ENCODE measurements at places on chromosomes 5 and 9.
A peak's percentile ranks its signal among the peaks of the same experiment; 100 is the strongest.

DNA sequence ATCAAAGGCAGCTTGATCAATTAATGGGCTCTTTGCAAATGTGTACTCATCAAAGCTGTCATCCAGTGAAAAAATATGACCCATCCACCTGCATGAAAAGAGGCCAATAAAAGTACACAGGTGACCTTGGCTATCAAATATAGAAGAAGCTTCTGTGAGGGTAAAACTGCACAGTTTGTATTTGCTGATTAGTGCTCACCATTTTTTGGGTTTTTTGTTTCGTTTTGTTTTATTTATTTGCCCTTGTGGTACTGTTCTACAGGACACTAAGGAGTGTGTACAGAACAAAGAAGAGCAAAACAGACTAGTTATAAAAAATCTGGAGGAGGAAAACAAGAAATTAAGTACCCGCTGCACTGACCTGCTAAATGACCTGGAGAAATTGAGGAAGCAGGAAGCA is 101.3 kb downstream of the CNTLN start:
- no peak for DNase-seq

DNA sequence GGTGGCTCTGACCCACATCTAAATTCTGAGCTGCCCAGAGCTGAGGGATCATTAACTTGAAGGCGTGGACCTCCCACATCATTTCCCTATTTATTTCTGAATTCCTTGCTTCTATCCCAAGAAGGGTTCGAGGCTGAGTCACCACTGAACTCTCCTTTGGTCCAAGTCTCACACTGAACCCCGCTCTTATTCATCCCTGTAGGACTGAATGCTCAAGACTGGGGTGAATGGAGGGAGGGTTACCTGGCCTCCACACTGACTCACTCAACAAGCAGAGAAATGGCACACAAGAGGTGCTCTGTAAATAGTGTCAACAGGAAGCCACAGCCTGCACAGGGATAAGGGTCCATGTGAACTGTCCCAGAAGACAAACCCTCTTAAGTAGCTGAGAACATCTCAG is 79.1 kb upstream of the FSTL4 start:
- DNase-seq, result no peak

DNA sequence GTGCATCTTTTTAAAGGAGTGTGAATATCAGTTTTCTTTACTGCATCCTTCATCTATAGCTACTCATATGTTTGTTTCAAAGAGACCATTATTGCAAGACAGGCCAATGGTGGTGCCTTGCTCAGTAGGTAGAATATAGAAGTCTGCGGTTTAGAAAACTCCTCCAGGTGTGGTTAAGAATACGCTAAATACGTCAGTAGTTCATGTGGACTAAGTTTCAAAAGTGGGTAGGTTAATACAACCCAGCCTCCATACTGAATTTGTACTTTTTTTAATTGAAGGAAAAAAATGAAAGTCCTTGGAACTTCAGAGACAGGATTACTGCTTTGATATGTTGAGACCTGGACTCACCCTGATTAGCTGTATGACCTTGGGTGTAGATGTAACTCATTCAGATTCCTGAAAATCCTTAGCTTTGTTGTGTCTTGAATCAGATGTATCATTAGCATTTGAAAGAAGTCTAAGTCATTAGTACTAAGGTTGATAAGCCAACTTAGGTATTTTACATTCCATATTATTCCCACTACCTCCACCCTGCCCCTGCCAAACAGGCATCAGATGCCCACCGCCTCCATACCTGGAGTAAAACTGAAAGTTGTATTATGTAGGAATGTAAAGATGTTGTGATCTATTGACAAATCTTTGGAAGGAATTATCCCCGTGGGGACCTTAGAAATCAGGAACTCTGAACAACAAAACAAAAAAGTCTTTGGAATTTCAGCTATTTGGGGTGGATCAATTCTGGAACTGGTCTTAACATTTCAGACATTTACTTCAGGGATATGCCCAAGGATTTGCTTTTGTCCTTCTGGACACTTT is 6.1 kb downstream of the BASP1 start:
- DNase-seq, result no peak

DNA sequence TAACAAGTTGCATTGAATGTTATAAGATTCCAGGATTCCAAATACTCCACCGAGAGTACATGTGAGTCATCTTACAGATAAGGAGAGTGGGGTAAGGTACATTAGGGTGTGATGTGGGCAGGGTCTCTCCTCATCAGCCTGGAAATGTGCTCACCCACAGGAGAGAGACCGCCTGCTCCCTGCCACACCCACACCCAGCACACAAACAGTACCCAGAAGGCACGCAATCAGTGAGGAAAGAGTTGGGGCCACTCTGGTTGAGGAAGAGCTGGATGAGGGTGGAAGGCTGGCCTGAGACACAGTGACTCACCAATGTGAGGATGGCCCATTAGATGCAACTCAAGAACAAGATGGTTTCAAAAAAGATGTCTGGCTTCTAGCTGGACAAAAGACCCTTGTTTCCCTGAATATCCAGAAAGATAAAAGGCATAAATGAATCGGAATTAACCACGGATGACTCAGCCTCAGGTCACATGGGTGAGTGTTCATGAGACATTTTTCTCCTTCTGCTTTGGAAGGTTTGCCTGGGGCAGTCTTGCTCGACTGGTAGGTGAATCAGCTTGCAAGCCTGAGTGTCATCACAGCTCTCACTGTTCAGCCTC is 51.1 kb upstream of the LHFPL2 start:
- no peak for DNase-seq

- DNase-seq, result no peak
Measured at GRCh38 chr9:26394025-26394424, 498.6 kb downstream of the CAAP1 start.

- no peak for DNase-seq
Measured at GRCh38 chr5:56480078-56480704, 247.1 kb upstream of the ANKRD55 start.

DNA sequence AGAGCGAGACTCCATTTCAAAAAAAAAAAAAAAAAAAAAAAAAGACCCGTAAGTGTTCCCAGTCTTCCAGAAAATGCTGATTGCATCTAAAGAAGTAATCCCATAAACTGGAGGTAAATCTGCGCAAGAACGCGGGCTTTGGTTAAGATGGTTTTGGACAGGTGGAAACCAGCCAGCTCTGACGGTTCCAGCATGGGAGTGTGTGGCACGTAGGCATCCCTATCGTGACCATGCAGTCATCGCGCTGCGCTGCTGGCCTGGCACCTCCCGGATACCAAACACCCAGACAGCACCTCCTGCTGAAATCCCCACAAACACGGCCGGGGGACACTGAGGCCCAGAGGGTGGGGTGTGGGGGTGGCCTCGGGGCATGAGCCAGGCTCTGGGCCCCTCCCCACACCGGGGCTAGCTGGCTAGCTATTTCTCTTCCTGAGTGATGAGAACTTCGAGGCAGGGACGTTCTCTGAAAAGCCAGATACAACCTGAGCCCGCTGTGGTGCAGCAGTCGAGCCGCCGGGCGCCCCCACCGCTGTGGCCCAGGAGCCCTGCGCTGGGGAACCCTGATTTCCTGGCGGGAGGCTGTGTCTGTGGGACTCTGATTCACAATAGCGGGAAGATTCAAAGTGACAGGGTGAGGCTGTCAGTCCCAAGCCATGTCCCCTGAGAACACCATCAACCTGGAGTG is 32.2 kb upstream of the NOTCH1 start:
- no peak for DNase-seq

GRCh38 chr9:93159601-93160471 is 24.1 kb upstream of the WNK2 start:
- peak; percentile 61 for DNase-seq

DNA sequence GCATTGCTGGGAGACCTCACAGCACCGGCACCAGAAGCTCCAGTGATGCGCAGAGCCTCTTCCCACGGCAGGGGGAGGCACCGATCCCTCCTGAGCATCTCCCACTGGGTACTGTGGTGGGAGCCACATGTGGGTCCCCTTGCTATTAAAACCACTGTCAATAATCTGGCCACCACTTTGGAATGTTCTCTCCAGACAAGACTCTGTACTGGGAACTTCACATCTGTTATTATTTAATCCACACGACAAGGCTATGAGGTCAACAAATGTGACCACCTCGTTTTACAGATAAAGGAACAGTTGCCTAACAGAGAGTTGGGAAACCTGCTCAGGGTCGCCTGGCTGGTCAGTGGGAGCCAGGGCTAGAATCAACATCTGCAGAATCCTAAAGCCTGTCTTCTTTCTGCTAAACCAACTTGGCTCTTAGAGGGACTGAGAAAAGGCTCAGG is 72.7 kb downstream of the EPB41L4B start:
- no peak for DNase-seq

GRCh38 chr9:135370411-135371375 is 108.9 kb upstream of the PPP1R26 start:
- DNase-seq, result no peak

- no peak for DNase-seq
Measured at GRCh38 chr5:103617913-103618312, 55.3 kb upstream of the NUDT12 start.

DNA sequence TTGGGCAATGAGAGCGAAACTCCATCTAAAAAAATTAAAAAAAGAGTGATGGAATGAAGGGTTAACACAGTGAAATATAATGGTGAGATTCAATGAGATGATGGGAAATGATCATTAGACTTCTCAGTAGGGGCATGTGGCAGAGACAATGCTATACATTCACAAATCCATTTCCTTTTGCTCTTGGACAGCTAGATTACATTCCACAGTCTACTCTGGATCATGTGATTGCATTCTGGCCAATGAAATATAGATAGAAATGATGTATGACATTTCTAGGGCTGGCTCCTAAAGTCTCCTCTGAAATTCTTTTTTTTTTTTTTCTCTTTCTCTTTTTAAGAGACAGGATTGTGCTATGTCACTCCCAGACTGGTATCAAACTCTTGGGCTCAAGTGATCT is 3.8 kb upstream of the GALT start:
- DNase-seq, result no peak

DNA sequence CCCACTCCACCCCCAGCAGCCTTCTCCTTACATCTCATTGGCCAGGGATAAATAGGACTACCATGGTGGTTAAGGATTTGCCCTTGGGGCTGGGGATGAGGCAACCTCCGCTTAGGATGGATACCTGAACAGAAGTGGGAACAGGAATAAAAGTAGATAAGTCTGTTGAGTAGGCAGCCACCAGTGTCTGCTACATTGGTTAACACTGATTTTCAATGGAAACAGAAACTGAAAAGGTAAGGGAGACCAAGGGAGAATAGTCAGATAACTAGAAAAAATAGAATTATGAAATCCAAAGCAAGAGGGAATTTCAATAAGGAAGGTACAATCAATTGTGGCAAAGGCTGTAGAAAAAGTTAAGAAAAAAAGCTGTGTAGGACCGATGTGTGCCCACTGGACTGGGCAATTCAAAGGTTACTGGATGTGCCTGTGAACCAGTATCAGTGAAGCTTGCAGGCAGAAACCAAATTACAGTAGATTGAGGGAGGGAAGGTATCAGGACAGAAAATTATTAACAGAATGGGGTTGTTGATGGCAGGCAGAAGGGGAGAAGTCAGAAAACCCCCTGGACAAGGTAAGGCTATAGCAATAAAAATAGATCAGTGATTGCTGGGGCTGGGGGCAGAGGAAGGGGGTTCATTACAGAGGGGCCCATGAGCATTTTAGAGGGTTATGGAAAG is 48.7 kb downstream of the DNAJC21 start:
- DNase-seq, result no peak

DNA sequence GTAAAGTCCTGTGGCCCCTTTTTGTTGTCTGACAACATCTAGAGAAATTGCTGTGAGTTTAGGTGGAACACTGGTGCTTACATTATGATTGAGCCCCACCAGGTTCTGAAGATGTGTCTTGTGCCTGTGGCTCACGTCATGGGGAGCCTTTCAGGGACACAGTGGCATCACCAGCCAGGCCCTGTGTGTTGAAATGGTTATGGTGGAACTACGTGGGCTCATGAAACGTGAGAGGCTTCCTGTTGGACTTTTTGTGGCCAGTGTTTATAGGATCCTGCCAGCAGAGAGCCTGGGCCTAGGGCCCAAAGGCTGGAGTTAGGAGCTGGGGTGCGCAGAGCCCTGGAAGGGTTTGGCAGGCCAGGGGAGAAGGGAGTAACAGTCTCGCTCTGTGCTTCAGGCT is 46.8 kb downstream of the TENT4A start:
- no peak for DNase-seq

GRCh38 chr9:135414293-135414692 is 65.3 kb upstream of the PPP1R26 start:
- no peak for DNase-seq

DNA sequence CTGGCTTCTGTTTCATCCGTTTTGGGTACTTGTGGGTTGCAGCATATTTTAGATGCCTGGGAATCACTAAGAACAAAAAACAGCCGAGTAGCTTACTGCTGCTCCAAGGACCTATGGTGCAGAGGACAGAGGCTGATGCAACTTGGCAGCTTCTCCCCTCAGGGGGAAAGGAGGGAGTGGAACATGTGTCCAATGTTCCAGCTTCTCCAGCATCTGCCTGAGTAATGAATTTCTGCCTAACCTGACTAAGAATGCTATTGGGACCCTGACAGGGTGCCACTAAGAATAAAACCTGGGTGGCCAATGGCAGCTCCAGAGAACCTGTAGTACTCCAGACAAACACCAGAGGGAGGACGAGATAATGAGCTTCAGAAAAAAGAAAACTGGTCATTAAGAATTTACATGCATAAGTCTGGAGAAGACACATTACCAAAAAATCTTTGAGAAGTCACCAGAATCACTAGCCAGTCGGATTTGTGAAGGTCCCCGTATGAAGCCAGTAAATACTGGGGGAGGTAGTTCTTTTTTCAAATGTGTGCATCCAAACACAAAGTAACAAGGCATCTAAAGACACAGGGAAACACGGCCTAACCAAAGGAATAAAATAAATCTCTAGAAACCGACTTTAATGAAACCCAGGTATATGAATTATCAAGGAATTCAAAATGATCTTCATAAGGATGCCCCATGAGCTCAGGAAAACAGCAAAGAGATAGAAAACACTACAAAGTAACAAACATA is 293.5 kb downstream of the HINT1 start:
- DNase-seq, result no peak

- DNase-seq, result no peak
Measured at GRCh38 chr9:116318468-116319374, 165.1 kb downstream of the PAPPA start.

DNA sequence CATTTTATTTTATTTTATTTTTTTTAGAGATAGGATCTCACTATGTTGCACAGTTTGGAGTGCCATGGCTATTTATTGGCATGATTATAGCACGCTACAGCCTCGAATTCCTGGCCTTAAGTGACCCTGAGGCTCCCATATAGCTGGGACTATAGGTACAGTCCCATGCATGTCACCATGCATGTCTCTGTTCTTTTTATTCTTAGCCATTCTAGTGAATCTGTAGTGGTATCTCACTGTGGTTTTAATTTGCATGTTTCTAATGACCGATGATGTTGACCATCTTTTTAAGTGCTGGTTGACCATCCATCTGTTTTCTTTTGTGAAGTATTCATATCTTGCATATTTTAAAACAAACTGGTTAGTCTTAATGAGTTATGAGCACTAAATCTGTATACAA is 76.1 kb downstream of the SLC44A1 start:
- DNase-seq, result no peak

GRCh38 chr5:53335115-53335514 is 145.3 kb upstream of the FST start:
- no peak for DNase-seq

GRCh38 chr5:156396063-156396829 is 69.3 kb downstream of the SGCD start:
- DNase-seq, result no peak
